Right lobe of liver (tissue), 6 donors: ENCODE measurements at places on chromosomes 2 and 18.

GRCh38 chr2:223920109-223920508, 25.0 kb downstream of the WDFY1 start:
- DNase-seq: no peak

DNA sequence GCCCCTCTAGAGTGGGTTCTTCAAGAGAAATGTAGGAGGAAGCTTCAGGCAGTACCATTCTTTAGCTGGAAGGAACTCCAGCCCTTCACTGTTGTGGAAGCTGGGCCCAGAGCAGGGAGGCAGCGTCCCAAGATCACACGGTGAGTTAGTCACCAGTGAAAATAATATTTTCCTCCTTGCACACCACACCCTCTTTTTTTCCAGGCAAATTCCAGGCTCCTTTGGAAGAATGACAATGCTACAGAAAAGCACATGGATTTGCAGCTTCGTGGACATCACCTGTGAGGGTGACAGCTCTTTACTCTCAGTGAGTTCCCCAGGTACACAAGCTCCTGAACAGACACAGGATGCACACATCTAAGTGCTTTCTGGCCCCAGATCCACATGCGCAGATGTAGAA, 157.1 kb downstream of the COL6A3 start:
- no peak for DNase-seq

GRCh38 chr2:32691678-32692077, 63.8 kb downstream of the TTC27 start:
- DNase-seq: no peak

DNA sequence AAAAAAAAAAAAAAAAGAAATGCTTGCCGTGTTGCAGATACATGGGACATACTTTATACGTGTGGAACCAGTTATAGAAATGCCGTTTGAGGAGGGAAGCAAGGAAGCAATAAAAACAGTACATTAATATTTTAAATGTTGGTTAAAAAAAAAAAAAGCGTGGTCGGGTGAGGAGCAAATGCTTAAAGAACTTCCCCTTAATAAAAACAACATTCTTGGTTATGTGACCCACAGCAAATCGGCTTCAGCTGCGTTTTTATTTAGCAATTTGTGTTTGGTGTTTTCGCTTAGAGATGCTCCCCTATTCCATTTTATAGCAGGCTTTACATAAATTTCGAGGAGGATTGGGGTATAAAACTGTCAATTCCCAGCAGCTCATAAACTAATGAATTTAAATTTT, 223.6 kb downstream of the LRRTM1 start:
- no peak for DNase-seq

- no peak for DNase-seq
These were observed 353.9 kb downstream of the SS18 start for GRCh38 chr18:25736516-25736915.

DNA sequence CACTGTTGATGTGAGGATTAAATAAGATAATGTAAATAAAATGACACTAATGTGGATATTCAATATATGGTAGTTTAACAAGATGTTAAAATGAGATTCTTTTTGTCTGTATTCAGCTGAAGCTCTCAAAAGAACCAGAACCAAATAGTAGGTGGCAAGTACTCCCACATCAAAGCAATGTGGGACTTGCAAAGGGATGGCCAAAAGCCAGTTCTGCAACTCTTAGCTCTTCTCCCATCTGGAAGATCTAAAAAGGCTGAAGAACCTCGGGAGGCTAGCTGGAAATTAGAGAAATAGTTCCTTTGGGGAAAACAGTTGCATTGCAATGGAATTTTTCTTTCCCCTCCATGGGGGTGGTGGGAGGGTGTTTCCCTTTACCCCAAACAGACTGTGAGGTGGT, 48.7 kb downstream of the FBXO48 start:
- no peak for DNase-seq

DNA sequence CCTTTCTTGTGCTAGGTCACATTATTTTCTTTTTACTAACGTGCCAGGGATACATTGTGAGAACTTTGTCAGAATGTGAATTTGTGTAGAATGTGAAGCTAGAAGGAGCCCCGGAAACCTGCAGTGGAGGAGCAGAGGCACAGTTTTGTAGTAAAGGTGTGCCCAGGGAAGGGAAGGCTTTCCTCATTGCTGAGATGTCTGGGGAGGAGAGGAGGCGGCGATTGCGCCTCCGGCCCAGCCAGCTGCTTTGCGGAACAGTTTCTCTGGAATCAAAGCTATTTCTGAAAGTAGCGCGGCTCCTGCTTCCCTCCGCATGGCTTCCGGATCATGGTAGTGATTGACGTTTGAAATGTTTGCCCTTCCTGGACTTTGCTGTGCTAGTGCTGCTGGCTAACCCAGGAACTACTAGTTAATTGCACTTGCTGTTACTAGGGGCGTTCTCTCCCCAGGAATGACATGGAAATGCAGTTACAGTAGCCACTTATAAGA, 83.1 kb upstream of the RBM44 start:
- no peak for DNase-seq

DNA sequence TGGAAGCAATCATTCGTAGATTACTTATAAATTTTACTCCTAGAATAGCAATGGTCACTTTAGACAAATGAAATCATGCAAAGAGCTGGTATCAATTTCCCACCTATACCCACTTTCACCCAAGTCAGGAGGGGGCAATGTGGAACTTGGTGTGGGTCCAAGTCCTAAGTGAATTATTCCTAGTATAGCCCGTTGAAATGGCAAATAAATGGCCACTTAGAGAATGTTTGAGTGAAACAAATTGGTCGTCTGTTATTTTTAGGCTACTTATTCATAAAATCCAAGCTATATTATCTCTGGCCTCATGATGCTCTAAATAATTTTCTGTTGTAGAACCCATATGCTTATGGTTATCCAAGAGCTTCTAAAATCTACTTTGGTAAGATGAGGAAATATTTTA, 98.1 kb downstream of the MYO3B start:
- no peak for DNase-seq

DNA sequence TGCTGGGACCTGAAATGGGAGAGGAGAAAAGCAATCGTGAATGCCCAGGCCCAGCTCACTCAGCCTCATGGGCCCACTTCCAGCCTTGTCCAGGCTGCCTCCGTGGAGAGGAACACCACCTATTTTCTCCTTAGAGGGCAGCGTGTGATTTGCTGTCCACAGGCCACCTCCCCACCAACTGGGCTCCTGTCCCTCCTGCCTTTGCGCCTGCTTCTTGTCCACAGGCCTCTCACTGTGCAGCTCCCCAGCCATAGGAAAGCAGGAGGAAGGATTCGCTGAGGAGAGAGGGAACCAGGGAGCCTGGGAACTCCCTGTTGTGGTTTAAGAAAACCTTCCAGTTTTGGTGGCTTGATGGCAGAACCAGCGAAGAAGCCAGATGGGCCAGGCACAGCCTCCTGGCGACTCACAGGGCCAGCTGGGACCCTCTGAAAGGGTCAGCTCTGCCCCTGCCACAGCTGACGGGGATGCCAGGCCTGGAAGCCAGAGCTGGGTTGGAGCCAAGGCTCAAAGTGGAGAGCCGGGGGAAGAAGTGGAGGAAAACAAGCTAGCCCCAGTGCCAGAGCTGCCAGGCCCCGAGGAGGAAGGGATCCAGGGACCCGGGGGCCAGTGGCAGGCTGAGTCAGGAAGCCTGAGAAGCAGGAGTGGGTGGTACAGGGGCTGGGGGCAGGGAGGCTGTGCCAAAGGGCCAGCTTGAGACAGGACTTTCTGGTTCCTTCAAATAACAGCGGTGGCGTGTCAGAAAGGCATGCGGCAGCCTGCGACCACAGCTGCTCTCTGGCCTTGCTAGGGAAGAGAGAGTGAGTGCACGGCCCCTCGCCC, 9.9 kb downstream of the TMBIM1 start:
- DNase-seq: no peak

DNA sequence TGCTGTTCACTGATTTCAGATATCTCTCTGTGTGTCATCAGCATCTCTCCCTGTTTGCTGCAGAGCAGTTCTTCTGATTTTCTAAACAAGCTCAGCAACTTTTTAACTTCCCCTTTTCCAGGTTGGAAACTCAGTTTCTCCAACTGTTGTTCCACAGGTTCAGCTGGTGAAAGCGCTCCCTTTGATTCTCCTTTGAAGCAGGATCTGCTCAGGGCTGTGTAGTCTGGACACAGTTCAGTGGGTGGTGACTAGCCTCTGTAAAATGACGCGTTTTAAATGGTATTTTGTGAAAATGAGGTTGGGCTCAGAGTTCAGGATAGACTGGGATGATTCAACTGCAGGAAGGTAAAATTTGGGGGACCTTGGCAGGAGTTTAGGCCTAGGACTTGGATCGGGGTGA, 106.3 kb downstream of the TRIM43 start:
- no peak for DNase-seq

- DNase-seq: no peak
These were observed 10.4 kb downstream of the TXNL1 start for GRCh38 chr18:56627991-56628390.

DNA sequence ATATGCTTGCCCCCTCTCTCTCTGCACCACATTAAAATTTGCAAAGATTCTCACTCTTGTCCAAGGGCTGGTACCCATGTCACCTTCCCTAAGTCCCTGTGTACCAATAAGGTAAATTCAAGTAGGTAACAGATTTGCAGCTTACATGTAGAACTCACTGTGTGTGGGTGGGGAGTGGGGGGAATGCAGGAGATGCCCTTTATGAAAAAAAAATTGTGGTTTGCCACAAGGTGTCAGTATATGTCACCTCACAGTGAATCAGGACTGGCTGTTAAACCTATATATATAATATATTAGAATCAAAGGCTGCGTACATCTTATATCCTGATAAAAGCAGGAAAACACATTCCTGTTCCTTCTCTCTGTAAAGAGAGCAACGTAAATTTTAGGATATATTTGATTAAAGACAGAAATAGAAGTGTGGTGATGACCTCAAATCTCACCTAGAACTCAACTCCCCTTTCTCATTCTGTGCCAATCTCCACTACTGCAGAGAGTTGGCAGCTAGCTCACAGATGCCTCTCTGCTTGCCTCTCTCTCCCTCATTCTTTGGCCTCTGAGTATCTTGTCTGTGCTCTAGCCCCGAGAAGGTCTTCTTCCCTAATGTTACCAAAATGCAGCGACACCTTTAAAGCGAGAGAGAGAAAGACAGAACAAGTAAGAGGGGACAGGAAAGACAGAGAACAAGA, 536 bp downstream of the XDH start:
- no peak for DNase-seq

GRCh38 chr2:98350411-98350810, 4.2 kb downstream of the CNGA3 start:
- no peak for DNase-seq

DNA sequence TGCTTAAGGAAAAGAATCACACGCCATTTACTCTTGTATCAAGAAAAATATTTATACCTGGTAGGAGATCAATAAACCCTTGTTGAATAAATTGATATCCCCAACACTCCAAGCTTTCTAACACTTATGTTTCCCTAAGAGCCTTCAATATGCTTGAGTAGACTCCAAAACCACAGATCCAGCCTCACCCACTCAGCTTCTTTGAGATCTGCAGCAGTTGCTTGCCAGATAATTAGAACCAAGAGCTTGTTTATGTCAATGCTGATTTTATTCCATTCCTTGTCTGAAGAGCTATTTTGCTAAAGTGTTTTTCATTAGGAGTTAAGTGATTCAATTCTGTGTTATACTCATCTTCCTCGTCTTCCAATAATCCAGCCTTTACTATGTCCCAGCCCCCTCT, 26.3 kb upstream of the CRIM1 start:
- DNase-seq: no peak

- DNase-seq: no peak
These were observed 201.0 kb downstream of the NDUFA10 start for GRCh38 chr2:239824046-239824694.

DNA sequence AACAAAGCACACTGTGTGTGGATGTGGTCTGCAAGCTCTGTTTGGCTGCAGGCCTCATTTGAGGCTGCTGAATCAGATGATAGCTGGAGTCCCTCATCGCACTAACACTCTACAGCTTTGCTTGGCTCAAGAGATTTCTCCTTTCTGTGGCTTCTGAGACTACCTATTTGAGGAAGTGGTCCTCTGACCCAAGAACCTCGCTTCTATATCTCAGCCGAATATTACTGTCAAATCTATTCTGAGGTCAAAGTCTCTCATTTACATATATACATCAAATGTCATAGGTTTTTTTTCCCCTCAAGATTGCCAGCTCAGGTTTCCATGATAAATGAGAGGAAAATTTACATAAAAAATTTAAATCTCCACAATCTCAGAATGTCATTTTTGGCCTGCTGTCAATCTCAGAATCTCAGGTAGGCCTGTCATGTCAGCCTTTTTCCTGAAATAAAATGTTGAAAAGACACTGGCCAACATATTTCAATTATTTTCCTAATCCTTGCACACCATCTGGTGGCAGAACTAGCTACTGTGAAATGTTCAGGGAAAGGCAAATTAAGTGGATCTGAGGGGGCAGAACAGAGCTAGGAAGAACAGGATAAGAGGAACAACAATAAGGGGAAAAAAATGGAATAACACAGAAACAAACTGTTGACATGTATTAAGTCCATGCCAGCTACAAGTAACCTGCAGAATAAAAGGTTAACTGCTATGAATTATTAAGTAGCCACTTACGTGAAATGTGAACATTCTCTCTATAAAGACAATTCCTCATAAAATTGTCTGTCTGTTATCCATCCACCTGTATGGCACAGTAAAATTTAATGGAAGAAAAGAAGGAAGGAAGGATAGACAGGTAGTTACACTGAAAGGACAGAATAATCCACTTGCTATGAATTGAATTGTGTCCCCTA, 39.3 kb downstream of the AP1S3 start:
- no peak for DNase-seq

GRCh38 chr2:98470851-98471255, 26.2 kb downstream of the INPP4A start:
- no peak for DNase-seq

- no peak for DNase-seq
These were observed 338.8 kb upstream of the ID2 start for GRCh38 chr2:8343031-8343430.
